SK-N-SH treated with all-trans-retinoic acid at 6 μM for 48 hours (cell line): ENCODE measurements at places on chromosomes 11 and 22.
A peak's percentile ranks its signal among the peaks of the same experiment; 100 is the strongest.

DNA sequence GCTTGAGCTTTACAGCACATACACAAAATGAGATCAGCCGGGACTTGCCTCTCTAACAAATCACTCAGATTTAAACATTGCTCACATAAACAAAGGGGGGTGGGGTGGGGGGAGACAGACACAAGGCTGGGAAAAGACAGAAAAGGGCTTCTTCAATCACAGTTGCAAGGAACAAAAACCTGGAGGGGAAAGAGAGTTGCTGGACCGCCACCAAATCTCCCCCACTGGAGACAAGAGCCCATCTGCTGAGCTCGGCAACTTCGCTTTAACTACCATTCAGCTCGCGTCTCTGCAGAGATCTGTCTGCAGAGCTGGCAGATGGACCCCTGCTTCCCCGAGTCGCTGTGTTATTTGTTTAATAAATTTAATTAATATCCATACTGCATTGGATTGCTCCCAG lies 165.0 kb downstream of the RCN1 start:
- no peak for ATAC-seq

DNA sequence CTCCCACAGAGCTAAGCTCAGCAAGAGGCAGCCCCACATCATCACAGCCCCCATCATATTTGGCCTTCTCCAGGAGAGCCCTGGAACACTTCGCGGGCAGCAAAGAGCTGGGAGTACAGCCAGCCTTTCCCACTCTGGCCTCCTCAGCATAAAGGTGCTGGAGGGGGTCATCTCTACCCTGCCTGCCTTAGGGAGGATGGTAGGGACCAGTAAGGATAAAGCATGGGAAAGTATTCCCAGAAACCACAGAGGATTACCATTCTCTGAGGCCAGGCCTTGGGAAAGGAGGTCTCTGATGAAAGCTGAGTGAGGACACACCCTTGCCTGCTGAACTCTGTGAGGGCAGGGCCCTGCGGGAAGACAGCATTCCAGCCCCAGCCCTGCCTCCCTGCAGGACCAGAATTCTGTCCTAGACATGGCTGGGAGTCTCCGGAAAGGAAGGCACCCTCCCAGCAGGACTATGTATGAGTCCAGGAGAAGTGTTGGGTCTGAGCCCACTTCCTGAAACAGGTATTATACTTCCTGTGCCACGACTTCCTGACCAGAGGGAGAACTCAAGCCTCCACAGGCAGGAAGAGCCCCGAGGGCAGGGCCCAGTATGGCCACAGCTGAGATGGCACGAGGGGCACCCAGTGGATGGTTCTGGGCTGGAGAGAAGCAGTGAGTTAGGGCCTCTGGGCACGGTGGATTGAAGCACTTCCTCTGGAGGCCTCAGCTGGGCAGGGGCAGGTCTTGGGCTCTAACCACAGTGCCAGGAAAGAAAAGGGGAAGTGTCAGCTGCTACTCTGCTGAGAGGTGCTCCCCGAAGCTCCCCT lies 12.9 kb upstream of the CASTOR1 start:
- no peak for ATAC-seq

DNA sequence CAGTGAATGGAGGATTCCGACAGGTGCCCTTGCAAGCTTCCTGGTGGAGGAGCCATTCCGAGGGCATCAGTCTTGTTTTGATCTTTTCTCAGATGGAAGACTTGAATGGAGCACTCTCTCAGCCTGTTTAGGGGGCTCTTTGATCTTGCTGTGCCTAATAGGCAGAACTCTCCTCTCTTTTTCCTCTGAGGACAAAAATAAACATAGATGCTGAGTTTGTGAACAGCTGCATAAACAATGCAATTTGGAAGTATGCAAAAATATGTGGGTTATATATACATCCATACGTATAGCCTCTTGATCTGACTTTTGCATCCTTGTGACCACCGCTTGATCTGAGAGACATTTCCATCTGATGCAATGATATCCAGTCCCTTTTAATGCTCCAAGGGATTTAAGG lies 29.1 kb downstream of the BARX2 start:
- ATAC-seq: no peak

- ATAC-seq: no peak
Observed at GRCh38 chr11:124923296-124923695, 4.2 kb downstream of the HEPN1 start.

DNA sequence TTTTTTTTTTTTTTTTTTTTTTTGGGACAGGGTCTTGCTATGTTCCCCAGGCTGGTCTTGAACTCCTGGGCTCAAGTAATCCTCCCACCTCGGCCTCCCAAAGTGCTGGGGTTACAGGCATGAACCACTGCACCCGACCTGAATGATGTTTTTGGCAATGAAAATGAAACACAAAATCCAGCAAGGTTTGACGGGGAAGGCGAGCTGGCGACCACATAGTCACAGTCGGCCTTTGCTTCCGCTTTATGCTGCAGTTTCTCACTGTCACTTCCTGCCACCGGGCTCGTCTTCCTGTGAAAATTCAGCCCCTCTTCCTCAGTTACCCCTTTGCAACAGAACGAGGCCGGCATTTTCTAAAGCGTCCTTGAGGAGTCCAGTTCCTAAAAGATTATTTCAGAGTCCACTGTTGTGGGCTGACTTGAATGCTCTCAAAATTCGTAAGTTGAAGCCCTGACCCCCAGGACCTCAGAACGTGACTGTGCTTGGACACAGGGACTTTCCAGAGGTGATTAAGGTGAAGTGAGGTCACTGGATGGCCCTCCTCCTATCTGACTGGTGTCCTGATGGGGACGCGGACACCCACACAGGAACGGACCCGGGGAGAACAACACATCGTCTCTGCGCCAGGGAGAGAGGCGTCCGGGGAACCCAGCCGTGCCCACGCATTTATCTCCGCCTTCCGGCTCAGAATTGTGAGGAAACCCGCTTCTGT lies 2.9 kb upstream of the BID start:
- no peak for ATAC-seq

- no peak for ATAC-seq
Observed at GRCh38 chr22:48905206-48905975, 922.3 kb downstream of the BRD1 start.

- ATAC-seq: no peak
Observed at GRCh38 chr22:46378426-46379065, 43.0 kb downstream of the TRMU start.

GRCh38 chr11:70755410-70756158 lies 357.3 kb downstream of the CTTN start:
- ATAC-seq: peak; percentile 72

GRCh38 chr11:96466607-96467006 lies 76.8 kb downstream of the JRKL start:
- no peak for ATAC-seq

GRCh38 chr11:107496011-107496410 lies 38.4 kb upstream of the CWF19L2 start:
- ATAC-seq: peak; percentile 73

DNA sequence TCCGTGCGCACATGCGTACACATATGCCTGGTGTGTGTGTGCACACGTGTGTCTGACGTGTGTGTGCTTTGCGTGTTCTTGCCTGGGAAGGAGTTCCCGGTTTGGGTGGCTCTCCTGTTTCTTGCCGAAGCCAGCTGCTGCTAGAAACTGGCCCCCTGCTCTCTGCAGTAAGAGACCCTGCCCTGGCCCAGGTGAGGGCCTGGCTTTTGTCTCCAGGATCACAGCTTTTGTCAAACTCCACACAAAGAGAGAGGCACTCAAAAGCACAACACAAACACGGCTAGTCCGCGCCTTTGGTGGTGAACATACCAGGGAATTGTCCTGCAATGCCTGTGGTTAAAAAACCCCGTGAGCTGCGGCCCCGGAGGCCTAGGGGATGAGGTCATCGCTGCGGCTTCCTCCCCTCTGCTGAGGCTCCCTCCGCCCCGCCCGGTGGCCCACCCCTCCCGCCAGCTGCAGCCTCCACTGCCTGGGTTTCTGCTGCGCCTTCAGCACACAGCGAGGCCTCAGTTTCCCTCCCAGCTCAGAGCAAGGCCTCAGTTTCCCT lies 88.9 kb downstream of the KCNQ1 start:
- peak; percentile 84 for ATAC-seq

DNA sequence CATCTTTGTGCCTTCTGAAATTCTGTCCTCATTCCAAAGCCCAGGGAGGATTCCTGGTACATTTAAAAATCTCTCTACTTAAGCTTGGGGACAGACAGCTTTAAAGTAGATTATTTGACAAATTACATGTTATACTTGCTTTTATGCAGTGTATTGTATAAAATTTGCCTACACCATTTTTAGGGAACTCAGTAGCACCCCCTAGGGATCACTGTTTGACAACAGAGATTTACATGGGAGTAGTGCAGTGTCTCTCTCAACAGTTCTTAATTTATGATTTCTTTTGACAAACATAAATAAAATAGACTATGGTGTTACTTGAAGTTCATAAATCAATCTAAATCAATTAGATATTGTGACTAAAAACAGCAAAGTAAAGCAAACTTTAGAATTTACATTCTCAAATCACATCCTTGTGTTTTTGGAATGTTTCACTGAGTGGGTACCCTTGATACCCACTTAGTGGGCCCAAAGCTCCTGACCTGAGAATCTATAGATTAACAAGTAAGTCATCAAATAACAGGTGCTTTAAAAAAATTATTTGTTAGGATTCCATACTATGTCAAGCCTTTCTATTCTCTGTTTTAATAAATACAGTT lies 428.8 kb downstream of the DYNC2H1 start:
- ATAC-seq: peak; percentile 59

DNA sequence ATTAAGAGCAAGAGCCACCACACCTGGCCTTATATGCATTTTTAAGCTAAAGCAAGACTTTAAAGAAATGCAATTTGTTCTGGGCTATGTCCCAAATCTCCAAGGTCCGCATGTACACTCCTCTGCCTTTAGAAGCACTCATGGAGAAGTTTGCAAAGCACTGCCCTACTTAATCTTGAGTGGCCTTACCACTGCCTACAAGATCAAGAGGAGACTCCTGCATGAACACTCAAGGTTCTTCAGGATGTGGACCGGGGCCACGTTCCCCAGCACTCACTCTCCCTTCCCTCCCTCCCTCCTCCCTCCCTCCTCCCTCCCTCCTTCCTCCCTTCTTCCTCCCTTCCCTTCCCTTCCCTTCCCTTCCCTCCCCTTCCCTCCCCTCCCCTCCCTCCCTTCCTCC lies 63.2 kb upstream of the HSPA8 start:
- ATAC-seq: no peak

DNA sequence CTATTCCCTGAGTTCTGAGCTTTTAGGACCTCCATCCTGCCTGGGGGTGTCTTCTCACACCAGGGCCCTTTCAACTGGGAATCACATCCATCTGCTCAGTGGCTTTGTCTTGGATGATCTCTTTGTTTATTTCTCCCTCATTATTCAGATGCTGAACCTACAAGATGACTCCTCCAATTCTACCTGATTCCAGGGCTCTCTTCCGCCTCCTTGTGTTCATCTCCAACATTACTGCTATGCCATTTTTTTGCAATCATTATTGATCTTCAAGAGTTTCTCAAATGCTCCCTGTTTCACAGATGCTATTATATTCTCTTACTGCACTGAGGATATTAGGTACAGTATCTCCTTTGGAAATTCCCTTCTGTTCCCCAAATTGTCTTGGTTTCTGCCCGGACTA lies 307.7 kb downstream of the SHANK2 start:
- no peak for ATAC-seq
